Left hindlimb (tissue), 1 donor: ENCODE measurements at places on chromosomes 1 and 21.

DNA sequence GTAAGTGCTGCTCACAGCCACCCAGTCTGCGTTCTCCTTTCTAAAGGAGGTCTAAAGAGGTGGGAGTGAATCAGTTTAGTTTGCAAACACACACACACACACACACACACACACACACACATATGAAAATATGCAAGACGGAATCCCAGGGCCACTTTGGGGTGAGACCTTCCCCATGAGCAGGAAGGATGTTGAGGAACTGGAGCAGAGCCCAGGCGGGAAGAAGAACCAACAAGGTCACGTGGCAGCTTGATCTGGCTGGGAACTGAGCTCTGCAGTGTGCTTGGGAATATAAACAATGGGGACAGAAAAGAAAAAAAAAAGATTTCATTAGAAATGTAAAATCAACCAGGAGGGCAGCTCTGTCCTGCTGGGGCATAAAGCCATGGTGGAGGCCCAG lies 32.6 kb downstream of the OR2G3 start:
- DNase-seq, result no peak

- DNase-seq, result no peak
Measured at GRCh38 chr1:106600626-106601025, 455.8 kb upstream of the PRMT6 start.

- no peak for DNase-seq
Measured at GRCh38 chr1:40825435-40825788, 36.8 kb downstream of the CITED4 start.

- no peak for DNase-seq
Measured at GRCh38 chr1:2925918-2926317, 95.3 kb upstream of the ACTRT2 start.

- no peak for DNase-seq
Measured at GRCh38 chr1:181588631-181589030, 105.3 kb downstream of the CACNA1E start.

DNA sequence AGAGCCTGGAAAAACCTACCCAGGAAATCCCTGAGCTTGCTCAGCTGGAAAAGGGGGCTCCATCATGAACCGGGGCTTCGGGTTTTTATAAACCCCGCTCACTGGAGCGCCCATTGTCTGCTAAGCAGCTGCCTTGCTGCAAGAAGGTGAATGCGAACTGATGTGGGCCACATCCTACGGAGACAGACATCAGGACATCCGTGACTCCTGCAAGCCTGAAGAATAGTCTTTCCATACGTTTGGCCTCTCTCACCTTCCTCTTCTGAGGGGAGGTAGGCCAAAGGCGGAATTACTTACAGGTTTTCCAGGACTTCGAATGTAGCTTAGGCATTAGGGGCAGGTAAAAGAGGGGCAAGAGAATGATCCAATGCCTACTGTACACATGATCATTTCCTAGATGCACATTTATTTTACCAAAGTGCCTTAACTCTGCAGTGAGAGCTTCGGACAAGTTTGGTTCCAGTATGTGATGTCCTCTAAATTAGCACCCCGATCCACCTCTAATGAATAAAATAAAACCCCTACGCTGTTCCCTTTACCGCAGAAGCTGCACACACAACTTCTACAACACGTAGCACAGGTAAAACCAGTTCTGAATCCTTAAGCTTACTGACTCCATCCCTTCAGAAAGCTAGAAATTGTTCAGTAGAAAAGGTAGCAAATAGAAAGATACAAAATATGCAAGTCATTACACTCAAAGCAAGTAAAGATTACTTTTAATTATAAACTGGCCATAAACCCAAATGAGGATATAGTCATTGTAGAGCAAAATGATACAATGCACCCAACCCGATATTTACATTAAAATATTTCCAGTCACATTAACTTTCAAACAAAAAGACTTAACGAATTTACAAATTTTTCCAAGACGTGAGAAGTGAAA lies 866 bp upstream of the SORT1 start:
- no peak for DNase-seq

- no peak for DNase-seq
Measured at GRCh38 chr1:64956010-64956640, 10.2 kb downstream of the JAK1 start.

- no peak for DNase-seq
Measured at GRCh38 chr1:241375886-241376285, 18.9 kb upstream of the RGS7 start.

DNA sequence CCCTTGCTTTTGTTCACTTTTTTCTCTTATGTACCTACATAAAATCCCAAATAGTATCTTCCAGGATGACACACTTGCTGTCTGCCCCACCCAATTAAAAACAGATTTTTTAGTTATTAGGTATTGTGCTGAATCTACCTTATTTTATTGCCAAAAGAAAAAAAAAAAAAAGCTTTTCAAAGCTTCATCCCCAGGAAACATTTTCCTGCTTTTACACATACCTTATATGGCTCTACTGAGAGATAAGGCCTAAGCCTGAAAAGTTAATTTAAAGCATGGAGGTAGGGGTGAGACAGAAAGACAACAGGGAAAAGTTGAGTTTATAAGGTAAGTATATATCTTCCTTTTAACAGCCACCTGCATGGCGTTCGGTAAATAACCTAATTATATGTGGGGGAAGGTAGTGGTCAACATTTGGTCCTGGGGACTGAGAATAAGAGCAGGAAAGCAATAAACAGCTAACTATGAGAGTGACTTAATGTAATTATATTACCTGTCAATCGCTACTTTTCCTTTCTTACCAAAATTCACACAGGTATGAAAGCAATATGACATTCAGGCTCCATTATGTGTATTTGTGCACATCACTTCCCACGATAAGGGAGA lies 54.6 kb upstream of the BOLA1 start:
- DNase-seq, result no peak

DNA sequence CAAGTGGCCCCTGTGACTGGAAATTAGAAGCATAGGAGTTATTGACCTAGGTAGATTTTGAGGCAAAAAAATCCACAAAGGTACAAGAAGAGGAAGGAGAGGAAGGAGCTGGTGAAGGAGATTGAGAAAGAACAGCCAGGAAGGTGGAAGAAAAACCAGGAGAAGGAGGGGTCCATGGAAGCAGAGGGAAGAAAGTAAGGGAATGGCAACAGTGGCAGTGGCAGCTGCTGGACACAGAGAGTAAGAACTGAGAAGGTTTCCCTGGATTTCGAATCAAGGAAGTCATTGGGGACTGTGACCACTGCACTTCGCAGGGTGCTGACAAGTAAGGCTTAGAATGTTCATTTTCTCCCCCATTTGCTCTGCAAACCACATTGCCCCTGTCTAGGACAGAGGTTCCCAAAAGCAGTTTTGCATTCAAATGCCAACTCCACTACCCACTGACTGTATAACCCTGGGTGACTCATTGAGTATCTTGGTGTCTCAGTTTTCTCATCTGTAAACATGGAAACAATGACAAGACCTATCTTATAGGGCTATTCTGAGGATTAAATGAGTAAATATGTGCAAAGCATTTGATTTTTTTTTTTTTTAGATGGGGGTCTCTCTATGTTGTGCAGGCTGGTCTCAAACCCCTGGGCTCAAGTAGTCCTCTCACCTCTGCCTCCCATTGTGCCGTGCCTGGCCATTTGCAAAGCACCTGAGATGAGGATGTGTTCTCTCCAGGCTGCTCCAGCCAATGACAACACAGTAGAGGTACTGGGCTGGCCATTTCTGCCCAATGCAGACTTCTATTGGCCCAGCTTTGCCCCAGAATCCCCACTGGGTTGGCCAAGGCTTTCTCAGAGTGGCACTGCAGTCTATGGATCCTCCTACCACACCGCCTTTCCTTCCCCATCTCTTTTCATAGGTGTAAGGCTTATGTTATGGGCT lies 9.3 kb upstream of the CAPN2 start:
- DNase-seq, result no peak

DNA sequence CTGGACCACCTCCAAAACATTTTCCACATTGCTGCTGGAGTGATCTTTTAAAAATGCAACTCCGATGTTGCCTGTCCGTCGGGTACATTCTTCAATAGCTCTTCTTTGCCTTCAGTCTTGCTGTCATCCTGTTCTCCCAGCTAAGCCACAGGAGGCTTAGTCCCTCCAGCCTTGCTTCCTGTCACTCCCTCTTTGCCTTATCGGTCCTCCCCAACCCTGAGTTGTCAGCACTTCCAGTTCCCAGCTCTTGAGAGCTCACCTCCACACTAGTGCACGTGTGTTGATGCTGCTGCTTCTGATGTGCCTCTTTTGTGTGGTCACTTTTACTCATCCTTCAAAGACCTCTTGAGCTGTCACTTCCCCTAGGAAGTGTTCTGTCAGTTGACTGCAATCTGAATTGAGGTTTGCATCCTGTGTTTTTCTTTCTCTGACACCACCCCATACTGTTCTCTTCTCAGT lies 15.3 kb downstream of the UCK2 start:
- no peak for DNase-seq

- no peak for DNase-seq
Measured at GRCh38 chr1:111487133-111487532, 13.3 kb downstream of the C1orf162 start.

DNA sequence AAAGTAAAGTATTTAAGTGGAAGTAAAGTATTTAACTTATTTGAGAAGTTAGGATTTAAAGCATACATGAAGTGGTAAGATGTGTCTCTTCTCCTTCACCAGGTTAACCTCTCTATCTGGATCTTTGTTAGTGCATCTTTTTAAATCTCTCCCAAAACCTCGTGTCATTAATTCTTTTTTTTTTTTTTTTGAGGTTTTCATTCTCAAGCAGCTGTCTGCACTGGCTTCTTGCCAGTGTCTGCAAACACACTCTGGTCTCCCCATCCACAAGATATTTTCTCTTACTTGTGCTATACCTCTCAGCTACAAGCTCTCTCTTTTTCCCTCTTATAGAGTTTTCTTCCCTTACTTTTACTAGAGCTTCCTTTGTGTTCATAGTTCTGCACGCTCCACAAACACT lies 49.0 kb downstream of the CLDN17 start:
- no peak for DNase-seq

- no peak for DNase-seq
Measured at GRCh38 chr1:244044423-244044822, 6.7 kb upstream of the ZBTB18 start.

DNA sequence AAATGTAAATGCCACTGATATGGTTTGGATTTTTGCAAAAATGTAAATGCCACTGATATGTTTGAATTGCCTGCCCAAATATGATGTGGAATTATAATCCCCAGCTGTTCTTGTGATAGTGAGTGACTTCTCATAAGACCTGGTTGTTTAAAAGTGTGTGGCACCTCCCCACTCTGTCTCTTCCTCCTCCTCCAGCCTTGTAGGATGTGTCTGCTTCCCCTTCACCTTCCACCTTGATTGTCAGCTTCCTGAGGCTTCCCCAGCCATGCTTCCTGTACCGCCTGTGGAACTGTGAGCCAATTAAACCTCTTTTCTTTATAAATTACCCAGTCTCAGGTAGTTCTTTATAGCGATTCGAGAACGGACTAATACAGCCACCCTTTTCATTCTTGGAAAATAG lies 1.3 kb upstream of the CCT8 start:
- DNase-seq, result no peak

GRCh38 chr1:117587499-117588356 lies 18.1 kb upstream of the TENT5C start:
- DNase-seq, result no peak

DNA sequence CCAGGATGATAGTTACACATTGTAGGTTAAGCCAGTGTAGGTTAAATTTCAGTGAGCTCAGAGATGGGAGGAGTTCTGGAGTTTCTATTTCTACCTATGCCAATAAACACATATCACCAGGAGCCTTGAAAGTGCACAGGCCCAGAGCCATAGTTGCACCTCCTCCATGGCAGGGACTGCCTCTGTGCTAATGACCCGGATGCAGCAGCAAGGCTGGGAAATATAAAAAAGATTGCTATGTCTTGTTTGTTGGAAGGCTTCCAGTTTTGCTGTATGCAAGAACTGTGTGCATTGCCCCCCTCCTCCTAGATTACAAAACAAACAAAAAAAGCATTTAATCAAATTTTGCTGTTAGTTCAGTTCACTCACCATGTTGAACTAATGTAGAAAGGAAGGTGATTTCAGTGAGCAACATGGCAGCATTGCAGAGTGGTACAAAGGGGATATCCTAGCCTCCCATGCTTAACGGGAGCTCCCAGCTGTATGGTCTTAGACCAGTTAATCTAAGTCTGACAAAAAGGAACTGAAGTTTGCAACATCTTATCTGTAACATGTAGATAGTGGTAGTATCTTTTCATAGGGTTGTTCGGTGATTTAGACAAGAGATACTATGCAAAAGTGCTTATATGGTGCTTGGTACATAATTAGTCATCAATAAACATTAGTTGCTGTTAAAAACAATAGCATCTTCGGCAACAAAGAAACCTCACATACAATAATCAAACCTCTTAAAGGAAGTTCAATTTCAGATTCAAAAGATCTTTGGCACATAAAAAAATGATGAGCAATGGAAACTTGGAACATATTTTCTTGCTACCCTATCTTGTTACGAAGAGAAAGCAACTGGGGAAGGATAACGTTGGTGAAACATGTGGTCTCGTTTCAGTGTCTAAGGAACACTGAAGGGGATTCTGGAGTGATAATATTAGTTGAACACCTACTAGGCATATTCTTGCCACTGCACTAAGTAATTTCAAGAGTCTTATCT lies 309.5 kb downstream of the ASTN1 start:
- DNase-seq, result no peak

DNA sequence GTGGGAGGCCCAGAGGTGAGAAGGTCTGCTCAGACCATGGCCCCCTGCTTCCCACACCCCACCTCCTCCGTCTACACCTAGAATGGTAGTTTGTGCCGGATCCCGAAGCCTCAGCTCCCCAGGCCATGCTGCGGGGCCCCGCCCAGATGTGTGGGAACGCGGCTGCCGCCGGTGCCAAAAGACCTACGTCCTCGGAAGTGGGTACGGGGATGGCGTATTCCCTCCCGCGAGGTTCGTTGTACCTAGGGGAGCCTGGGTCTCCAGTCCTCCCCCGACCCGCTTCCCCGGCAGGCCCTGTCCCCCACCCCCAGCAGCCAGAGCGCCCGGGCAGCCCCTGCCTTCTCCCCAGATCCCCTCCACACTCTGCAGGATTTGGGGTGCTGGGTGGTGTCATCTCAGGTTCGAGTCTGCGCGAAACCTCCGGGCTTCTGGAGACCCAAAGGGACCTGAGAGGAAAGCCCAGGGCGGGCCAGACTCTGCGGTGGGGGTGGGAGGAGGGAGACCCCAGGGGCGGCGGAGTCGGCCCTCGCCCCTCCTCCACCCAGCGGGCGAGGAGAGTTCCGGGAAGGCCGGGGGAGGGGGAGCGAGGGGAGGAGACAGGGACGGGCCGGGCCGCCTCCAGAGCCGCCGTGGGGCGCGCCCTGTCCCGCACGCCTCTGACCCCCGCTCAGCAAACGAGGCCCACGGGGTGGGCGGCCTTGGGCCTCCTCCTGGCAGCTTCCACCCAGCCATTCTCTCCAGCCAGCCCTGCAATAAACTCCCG lies 6.2 kb upstream of the PRDM16 start:
- DNase-seq, result peak; percentile 31

- DNase-seq, result no peak
Measured at GRCh38 chr1:210372491-210372890, 43.8 kb downstream of the HHAT start.
